ENCODE measurements at places on chromosomes 3 and 15.

GRCh38 chr3:188491276-188491687 is 337.3 kb downstream of the LPP start:
- DNase-seq = no peak

- DNase-seq = no peak
Observed at GRCh38 chr15:44128443-44128842, 66.6 kb downstream of the FRMD5 start.

GRCh38 chr15:22237891-22238275 is 157.6 kb downstream of the OR4M2 start:
- DNase-seq = no peak

DNA sequence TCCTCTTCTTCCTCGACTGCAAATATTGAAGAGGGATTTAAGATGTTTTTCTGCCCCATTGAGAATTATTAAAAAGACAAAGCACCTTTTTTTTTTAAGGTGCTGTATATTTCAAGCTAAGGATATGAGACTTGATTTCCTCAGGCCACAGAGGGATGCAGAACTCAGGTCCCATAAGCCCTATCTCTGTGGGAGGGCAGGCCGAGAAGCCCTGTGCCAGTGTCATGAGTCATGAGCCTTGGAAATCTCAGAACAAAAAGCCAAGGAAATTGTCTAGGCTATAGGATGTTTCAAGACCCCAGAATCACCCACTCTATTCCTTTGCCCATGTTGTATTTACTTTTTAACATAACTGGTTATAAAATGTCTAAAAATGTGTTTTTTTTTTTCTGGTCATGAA is 7.3 kb downstream of the ESYT3 start:
- no peak for DNase-seq

DNA sequence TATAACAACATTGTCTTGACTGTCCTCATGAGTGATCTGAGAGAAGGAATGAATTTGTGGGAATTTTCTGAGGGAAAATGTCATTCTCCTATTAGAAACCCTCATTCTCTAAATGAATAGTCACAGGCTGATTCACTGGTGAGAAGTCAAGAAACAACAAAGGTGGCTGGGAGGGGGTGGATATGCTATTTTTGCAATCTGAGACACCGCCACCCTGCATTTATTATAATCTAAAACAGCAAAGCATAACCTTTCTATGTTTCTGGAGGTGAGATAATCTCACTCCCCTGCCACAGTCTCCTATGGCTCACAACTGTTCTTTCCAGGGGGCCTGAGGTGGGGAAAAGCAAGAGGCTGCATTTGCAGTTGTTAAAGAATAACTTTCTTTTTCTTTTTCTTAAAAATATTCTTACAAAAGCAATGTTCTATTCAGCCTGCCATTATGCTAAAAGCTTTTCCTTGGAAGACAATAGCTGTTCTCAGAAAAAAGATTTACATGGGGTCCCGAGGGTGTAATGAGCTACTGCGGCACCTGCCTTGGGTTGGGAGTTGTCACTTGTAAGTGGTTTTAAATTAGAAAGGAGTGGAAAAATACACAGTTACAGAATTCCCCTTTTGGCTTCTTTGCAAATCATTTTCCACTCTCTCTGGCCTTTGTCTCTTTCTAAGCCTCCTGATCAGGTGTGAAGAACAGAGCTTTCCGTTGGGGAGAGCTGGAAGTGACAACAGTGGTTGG is 220.9 kb downstream of the AGBL1 start:
- DNase-seq = no peak

DNA sequence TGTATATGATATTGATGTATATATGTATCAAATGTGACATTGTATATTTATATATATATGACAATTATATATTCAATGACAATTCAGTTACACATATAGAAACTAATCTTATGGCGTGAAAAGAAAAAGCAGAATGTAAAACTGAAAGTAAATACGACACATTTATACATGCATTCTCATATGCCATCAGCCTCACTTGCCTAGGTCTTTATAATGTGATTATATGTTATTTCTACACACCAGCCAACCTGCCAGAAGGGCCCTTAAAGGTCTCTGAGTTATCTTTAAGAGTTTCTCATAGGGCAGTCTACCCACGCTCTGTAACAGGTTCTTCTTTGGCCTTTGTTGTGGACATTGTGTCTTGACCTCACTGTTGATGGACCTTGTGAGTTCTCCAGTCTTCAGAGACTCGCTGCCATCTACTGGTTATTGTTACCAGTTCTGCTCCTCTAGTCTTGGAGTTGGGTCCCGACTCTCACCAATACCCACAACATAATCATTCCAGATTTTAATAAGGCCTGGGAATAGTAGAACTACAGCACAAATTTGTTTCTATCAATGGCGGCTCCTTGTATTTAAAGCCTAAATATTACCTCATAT is 371.5 kb upstream of the GOLIM4 start:
- peak; percentile 15 for DNase-seq

- DNase-seq = no peak
Observed at GRCh38 chr3:44414517-44415090, 62.9 kb downstream of the ZNF445 start.

DNA sequence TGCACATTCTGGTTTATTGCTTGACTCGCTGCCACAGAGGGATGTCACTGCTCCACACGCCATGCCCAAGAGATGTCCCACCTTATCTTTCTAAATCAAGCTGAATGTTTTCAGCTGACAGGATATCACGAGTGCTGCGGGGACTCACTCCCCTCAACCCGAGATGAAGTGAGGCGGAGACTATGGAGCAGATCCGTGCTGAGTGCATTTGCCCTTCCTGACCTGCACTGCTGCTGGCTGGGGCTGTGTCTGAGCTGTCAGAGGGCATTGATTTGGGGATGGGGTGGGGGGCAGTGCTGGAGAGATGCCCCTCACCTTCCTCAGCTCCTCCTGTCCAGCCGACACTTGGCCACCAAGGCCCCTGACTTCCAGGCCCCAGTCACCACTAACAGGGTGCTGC is 40.5 kb upstream of the CSPG4 start:
- DNase-seq = no peak

- peak; percentile 19 for DNase-seq
Observed at GRCh38 chr3:148075771-148076716, 621.7 kb upstream of the AGTR1 start.

GRCh38 chr15:87145696-87146095 is 1066.0 kb downstream of the AGBL1 start:
- no peak for DNase-seq

DNA sequence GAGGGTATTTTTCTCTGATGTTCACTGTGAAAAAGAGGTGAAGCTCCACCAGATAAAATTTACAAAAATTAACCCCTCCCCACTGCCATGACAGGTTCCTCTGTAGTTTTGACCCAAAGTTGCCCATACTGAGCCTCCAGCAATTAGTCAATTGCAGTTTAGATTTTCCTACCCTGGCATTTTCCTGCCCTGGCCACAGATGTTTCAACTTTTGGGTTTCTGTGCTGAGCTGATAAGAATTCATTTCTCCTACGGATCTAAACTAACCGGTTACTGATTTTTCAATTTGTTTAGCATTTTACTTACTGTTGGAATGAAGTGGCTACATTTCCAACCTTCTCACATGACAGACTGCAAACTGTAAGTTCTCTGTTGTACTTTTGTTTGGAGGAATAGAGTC is 1346.1 kb upstream of the EPHA6 start:
- no peak for DNase-seq

GRCh38 chr3:197312431-197312830 is 14.0 kb upstream of the DLG1 start:
- DNase-seq = no peak

DNA sequence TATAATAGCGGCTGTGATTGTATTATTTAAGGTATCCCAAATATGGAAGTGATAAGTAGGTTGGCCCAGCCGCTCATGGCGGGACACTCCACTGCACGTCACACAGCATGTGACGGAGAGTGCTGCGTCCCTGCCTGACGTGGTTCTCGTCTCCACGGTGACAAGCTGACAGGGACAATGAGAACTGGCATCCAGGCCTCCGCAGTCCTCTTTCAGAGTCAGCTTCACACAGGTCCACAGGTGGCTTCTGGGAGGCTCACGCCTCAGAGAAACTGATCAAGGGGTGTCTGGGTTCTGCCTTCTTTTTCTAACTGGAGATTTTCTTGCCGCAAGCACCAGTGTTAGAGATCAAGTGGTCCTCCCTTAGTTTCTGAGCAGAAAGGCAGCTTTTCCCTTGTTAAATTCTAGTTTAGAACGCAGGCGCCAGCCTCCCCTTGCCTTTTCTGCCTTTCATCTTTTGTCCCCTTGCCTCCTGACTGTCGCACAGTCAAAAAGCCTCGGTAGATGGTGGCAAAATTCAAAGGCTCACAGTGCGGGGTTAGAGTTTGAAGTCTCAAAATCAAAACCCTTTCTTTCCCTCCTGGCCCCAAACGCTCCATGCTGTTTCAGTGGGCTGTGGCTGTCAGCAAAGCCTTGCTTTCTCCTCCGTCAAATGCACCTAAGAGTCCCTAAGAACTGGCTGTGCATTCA is 120.9 kb downstream of the ATP10A start:
- DNase-seq = no peak

GRCh38 chr3:167653155-167653554 is 587 bp downstream of the WDR49 start:
- no peak for DNase-seq

- DNase-seq = peak; percentile 26
Observed at GRCh38 chr3:24829011-24829581, 334.4 kb upstream of the THRB start.

- DNase-seq = no peak
Observed at GRCh38 chr3:4772858-4773257, 206.4 kb upstream of the BHLHE40 start.

DNA sequence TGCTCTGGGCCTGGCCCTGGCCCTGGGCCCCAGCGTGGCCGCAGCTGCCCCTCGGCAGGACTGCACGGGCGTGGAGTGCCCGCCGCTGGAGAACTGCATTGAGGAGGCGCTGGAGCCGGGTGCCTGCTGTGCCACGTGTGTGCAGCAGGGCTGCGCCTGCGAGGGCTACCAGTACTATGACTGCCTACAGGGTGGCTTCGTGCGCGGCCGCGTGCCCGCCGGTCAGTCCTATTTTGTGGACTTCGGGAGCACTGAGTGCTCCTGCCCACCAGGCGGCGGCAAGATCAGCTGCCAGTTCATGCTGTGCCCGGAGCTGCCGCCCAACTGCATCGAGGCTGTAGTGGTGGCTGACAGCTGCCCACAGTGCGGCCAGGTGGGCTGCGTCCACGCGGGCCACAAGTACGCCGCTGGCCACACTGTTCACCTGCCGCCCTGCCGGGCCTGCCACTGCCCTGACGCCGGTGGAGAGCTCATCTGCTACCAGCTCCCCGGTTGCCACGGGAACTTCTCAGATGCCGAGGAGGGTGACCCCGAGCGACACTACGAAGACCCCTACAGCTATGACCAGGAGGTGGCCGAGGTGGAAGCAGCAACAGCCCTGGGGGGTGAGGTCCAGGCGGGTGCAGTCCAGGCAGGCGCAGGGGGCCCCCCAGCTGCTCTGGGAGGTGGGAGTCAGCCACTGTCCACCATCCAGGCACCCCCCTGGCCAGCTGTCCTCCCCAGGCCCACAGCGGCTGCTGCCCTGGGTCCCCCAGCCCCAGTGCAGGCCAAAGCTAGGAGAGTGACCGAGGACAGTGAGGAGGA is 21.7 kb downstream of the FBLN2 start:
- no peak for DNase-seq

GRCh38 chr15:39631357-39631756 is 50.5 kb downstream of the THBS1 start:
- no peak for DNase-seq

DNA sequence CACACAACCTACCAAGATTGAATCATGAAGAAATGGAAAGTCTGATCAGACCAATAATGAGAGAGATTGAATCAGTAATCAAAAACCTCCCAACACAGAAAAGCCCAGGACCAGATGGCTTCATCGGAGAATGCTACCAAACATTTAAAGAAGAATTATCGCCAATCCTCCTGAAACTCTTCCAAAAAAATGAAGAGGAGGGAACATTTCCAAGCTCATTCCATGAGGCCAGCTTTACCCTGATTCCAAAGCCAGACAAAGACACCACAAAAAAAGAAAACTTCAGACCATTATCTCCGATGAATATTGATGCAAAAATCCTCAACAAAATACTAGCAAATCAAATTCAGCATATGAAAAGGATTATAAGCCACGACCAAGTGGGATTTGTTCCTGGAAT is 94.1 kb downstream of the SENP2 start:
- no peak for DNase-seq

DNA sequence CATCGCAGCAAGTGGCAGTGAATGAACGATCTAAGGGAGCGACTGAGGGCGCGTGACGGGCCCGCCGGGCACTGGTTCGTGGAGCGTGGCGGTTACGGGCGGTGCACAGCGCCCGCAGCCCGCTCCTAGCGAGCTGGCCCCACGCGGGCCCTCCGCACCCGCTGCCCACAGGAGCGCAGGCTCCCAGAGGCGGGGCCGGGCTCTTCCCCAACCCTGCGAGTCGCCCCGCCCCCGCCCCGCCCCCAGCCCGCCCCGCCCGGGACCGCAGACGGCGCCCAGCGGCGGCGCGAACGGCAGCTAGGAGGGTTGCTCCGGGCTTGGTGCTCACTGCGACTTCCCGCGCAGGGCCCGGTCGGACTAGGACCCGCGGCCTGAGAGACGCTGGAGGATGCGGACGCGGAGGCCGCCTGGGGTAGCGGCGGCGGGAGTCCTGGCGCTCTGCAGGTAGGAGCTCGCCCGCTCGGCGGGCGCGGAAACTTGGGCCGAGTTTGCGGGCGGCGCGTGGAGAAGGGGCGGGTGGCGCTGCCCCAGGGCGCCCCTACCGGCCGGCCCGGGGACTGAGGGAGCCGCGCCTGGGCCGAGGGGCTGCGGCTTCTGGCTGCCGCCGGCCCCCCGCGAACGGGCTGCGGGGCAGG is at the start of gene C15orf39:
Gene C15orf39 (plus strand): TSS at position 267 of the 635 bp plus-strand sequence. CDS start 4,167 bp downstream, outside the sequence.
- DNase-seq = peak; percentile 28

GRCh38 chr15:69515926-69516325 is 63.3 kb downstream of the RPLP1 start:
- no peak for DNase-seq

GRCh38 chr3:38651153-38651789 is 1.8 kb upstream of the SCN5A start:
- DNase-seq = peak; percentile 34

- DNase-seq = no peak
Observed at GRCh38 chr15:56968821-56969220, 50.4 kb downstream of the TCF12 start.

GRCh38 chr3:111667621-111668239 is 72.6 kb upstream of the ZBED2 start:
- DNase-seq = no peak

DNA sequence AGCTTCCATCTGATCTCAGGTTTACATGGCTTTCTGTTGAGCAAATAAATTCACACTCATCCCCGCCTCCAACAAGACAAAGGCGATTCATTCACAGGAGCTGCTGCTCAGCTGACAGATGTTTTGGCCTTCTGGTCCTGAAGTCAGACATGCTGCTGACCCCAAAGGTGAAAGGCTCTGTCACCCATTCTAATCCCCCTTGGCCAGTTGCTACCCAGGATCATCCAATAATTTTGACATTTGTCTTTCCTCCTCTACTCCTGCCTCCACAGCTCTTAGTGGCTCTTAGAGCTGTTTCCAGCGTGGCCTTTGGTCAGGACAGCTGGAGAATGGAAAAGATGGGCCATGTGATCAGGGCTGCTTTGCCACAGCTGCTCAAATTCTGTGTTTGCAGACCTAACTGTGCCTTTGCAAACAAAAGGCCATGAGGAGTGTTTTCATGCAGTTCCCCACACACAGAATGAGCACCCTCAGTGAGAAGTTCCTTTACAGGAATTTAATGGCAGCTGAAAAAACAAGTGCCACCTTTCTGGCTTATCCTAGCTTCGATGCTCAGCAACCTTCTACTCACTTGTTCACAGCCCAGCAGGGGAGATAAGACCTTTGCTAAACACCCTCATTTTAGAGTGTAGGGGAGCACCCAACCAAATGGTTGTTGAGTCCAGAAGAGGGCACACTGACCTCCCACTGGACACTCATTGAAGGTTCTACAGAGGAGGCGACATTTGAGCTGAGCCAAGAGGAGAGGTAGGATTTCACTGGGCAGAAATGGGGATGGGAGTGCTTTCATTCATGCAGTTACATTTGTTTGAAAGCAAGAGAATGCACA is 39.0 kb downstream of the CYP19A1 start:
- DNase-seq = no peak
